ENCODE measurements at places on chromosomes 4 and X. TPM values are rescaled to one million over a fixed set of nuclear protein-coding genes. Genes with fewer than 3 reads are reported as not detected.

Gene CXCL1
- total RNA-seq: 4.5 TPM

Gene HERC5
- 4.0 TPM for total RNA-seq

Gene DMRTC1
- total RNA-seq: not detected

Gene HAND2
- total RNA-seq: not detected

Gene UGT2B15
- total RNA-seq: not detected

Gene DKC1
- 63.4 TPM for total RNA-seq

Gene NKRF
- 3.1 TPM for total RNA-seq

Gene CENPVL1
- total RNA-seq: not detected

Gene ENOPH1
- total RNA-seq: 34.0 TPM

Gene LONRF3
- 2.3 TPM for total RNA-seq

Gene ZNF732
- 0.81 TPM for total RNA-seq

Gene PAGE5
- total RNA-seq: not detected

Gene SYNPO2
- 0.44 TPM for total RNA-seq

Gene HPGD
- not detected for total RNA-seq

Gene AWAT1
- total RNA-seq: not detected

Gene SSX1
- total RNA-seq: not detected

Gene AGTR2
- not detected for total RNA-seq

Gene C4orf46
- total RNA-seq: 7.1 TPM

Gene RENBP
- 16.5 TPM for total RNA-seq

Gene PABPC4L
- total RNA-seq: 1.4 TPM

Gene SLC16A2
- 0.82 TPM for total RNA-seq

Gene EXOC1L
- total RNA-seq: not detected

Gene SMAD1
- total RNA-seq: 153 TPM

Gene MAGEA1
- not detected for total RNA-seq

Gene CCNA2
- 59.1 TPM for total RNA-seq

Gene SPANXA1
- total RNA-seq: not detected

Gene SORBS2
- 261 TPM for total RNA-seq

Gene SFRP2
- total RNA-seq: under 0.01 TPM

Gene TMSB15A
- 0.82 TPM for total RNA-seq

Gene NWD2
- not detected for total RNA-seq

Gene SLC6A14
- not detected for total RNA-seq

Gene SLC6A8
- total RNA-seq: 5.5 TPM

Gene CLNK
- not detected for total RNA-seq

Gene NUDT11
- 1.1 TPM for total RNA-seq

Gene TEX13B
- not detected for total RNA-seq

Gene BEX2
- 1.3 TPM for total RNA-seq

Gene ABCG2
- total RNA-seq: 2.6 TPM

Gene EDA
- total RNA-seq: 0.94 TPM

Gene AREG
- 0.32 TPM for total RNA-seq

Gene KCNE5
- total RNA-seq: under 0.01 TPM

Gene FAM184B
- total RNA-seq: not detected

Gene ADAMTS3
- 2.7 TPM for total RNA-seq

Gene GAGE13
- total RNA-seq: not detected

Gene COX7B2
- total RNA-seq: not detected

Gene ADAM29
- 0.06 TPM for total RNA-seq

Gene COMMD8
- total RNA-seq: 15.1 TPM
